ENCODE measurements at places on chromosomes 3 and 15. TPM values are rescaled to one million over a fixed set of nuclear protein-coding genes. Genes with fewer than 3 reads are reported as not detected.
A peak's percentile ranks its signal among the peaks of the same experiment; 100 is the strongest.

ZIC4 gene
- not detected for total RNA-seq

- DNase-seq: no peak
These were observed 53.0 kb downstream of the GAP43 start for GRCh38 chr3:115676336-115676735.

DNA sequence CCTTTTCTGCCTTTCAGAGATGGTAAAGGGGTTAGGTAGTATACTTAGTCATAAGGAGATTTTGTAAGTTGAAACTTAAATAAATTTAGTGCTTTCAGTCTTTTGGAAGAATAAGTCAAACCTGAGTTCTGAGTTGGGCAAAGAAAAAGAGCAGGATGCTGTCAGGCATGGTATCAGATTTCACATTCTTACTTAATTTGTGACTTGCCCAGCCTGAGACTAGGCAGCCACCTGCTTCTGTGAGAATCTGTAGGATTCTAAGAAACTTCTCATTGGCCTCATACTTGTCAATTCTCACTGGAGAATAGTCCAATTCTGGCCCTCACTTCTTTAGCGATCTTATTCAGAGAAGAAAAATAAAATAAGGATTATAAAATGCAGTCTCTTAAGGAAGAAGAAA lies 577.5 kb downstream of the DIPK2A start:
- DNase-seq: no peak

GRCh38 chr15:92968926-92969651 lies 69.0 kb downstream of the CHD2 start:
- DNase-seq: peak; percentile 22

RRP9 gene
- 22.4 TPM for total RNA-seq

All from cardiac muscle cell (in vitro differentiated cells and primary cell).